A673 (cell line): ENCODE measurements at places on chromosomes 5 and 9. TPM values are rescaled to one million over a fixed set of nuclear protein-coding genes. Genes with fewer than 3 reads are reported as not detected.
A peak's percentile ranks its signal among the peaks of the same experiment; 100 is the strongest.

- no peak overlapping the region for H3K27ac ChIP-seq
- no peak for DNase-seq
- no peak overlapping the region for H3K4me3 ChIP-seq
- peaks cover 15% of the 10 kb centered on the region for H3K27me3 ChIP-seq
- H3K36me3 ChIP-seq: no peaks in the 10 kb centered on the region
These were observed 113.5 kb downstream of the NREP start for GRCh38 chr5:111643499-111643898.

- no peak for DNase-seq
- H3K27me3 ChIP-seq: peaks cover 55% of the 10 kb centered on the region
- H3K4me1 ChIP-seq: no peaks in the 10 kb centered on the region
- no peak overlapping the region for H3K4me3 ChIP-seq
- H3K36me3 ChIP-seq: no peaks in the 10 kb centered on the region
These were observed 7.4 kb downstream of the SLC36A2 start for GRCh38 chr5:151340004-151340403.

- H3K4me1 ChIP-seq: no peaks in the 10 kb centered on the region
- H3K27me3 ChIP-seq: no peaks in the 10 kb centered on the region
- H3K4me3 ChIP-seq: no peak overlapping the region
- H3K36me3 ChIP-seq: no peaks in the 10 kb centered on the region
- no peak for DNase-seq
These were observed 109.3 kb downstream of the CRB2 start for GRCh38 chr9:123465304-123465703.

DNA sequence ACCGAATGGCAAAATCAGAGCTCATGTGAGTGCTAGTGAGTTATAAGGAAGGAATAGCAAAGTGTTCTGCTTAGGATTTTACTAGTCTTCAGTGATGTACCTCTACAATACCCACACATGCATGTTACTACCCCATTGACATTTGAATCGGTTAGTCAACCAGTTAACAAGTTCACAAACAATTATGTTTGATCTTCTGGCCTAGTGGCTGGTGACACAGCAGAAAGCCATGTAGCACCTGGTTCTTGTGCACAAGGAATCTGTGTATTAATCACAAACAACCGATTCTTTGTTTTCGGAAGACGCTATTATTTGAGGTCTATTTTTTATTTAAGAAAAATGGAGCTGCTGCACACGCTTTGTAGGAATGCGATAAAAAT lies 41.9 kb downstream of the NTRK2 start:
- H3K27ac ChIP-seq: no peak overlapping the region
- no peak overlapping the region for H3K4me3 ChIP-seq
- DNase-seq: no peak

DNA sequence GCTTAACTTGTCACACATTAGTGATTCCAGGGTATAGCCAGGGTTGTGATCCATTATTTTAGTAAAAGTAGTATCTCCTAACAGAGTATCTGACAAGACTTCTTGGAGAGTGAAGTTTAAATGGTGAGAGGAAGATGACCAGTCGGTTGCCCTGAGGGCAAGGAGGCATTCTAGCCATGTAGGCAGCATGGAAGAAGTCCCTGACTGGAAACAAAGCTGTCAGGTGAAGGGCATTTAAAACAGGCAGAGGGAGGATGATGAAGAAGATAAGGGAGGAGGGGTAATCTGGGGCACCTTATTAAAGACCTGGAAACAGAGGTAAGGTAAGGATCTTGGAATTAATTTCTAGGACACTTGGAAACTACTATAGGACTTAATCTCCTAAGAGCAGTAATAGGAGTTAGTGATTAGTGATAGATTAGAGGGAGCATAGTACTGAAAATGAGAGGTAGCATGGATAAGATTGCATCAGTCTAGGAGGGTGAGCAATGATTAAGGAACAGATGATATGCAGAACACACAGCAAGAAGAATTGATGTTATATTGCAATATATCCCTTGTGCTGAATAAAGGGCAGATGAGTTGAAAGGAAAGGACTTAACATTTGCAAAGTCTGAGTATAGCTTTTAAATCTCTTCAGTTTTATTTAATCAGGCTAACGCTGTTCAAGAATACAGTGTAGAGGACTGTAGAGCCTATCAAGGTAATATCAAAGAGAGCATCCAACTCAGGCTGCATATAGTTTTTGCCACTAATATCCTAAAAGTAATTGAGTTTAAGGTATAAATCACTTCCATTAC lies 9.6 kb downstream of the KIF2A start:
- peak overlapping the region; percentile 10 for H3K27ac ChIP-seq
- no peaks in the 10 kb centered on the region for H3K4me1 ChIP-seq
- H3K36me3 ChIP-seq: no peaks in the 10 kb centered on the region
- no peaks in the 10 kb centered on the region for H3K27me3 ChIP-seq
- H3K4me3 ChIP-seq: no peak overlapping the region

GRCh38 chr9:104802906-104803305 lies 39.0 kb downstream of the NIPSNAP3B start:
- H3K4me3 ChIP-seq: no peak overlapping the region
- H3K27ac ChIP-seq: no peak overlapping the region
- H3K4me1 ChIP-seq: no peaks in the 10 kb centered on the region
- no peak for DNase-seq

AMACR gene
- 11.8 and 13.9 TPM in 2 replicates for total RNA-seq

FCHO2 gene
- total RNA-seq: 2.5 and 5.8 TPM in 2 replicates

GMCL2 gene
- not detected in 2 replicates for total RNA-seq
